ENCODE measurements at places on chromosomes 7 and 10.

DNA sequence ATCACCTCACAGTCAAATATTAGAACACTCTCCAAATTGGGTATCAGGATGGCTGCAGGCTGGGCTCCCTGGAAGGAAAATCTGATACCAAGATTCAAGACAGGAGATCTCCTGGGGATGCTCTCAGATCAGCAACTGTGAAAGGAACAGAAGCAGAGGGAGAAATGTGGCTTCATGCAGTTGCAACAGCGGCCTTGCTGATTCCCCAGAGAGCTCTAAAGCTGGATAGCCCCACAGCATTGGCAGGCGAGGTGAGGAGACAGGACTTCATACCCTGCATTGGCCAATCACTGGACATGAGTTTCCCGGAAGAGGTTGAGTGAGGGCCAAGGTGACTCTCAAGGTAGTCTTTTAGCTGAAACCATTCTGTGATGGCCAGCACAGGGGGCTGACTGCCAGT is 190.6 kb downstream of the PTPN20 start:
- no peak for DNase-seq

- DNase-seq: no peak
Measured at GRCh38 chr7:50227726-50228125, 76.8 kb upstream of the IKZF1 start.

DNA sequence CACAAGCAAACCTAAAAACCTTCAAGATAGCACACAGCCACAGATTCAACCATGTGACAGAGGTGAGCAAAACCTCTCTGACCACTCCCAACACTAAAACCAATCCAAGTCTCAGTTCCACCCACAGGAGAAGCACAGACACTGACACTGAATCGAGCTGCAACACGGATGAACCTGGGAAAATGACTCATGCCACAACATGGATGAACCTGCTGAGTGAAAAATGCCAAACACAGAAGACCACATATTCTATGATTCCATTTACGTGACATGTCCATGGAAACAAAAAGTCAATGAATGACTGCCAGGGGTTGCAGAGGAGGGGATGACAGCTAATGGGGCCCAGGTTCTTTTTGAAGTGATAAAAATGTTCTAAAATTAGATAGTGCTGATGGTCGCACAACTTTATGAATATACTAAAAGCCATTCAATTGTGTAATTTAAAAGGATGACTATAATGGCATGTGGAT is 22.0 kb downstream of the CYTH3 start:
- DNase-seq: no peak

- DNase-seq: no peak
Measured at GRCh38 chr7:134534633-134535032, 7.3 kb downstream of the AKR1B10 start.

GRCh38 chr10:129744134-129745111 is 219.7 kb downstream of the EBF3 start:
- no peak for DNase-seq

DNA sequence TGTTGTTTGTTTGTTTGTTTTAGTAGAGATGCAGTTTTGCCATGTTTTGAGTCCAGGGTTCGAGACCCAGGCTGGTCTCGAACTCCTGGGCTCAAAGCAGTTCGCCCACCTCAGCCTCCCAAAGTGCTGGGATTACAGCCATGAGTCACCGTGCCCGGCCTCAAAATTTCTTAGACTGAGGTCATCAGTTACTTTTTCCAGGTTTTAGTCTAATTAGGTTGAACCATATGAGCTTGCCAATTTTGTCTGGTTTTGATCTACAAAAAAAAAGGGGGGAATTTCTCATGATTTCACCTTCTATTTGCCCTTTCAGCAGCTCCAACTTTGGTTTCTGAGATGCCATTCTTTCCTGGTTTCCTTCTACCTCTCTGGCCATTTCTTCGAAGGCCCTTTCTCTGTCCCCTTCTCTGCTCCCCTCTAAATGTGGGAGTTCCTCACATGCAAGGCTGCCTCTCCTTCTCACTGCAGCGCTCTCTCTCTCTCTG is 5.5 kb downstream of the CUEDC2 start:
- no peak for DNase-seq

DNA sequence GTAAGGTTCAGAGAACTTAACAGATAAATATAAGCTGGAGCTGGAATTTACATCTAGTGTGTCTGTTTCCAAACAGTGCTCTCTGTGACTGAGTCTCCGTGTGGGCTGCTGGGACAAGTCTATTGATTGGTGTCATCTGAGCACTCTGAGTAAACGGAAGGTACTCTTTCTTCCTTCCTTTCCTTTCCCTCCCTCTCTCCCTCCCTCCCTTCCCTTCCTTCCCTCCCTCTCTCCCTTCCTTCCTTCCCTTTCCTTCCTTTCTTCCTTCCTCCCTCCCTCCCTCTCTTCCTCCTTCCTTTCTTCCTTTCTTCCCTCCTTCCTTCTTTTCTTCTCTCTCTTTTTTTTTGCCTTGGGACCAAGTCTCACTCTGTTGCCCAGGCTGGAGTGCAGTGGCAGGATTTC is 61.8 kb downstream of the ANKRD61 start:
- DNase-seq: no peak
